Spinal cord (tissue), 10 donors: ENCODE measurements at places on chromosomes 12 and 14. TPM values are rescaled to one million over a fixed set of nuclear protein-coding genes. Genes with fewer than 3 reads are reported as not detected.

The NOC4L gene
- polyA plus RNA-seq: 24.7 TPM

The RD3L gene
- not detected for polyA plus RNA-seq

DNA sequence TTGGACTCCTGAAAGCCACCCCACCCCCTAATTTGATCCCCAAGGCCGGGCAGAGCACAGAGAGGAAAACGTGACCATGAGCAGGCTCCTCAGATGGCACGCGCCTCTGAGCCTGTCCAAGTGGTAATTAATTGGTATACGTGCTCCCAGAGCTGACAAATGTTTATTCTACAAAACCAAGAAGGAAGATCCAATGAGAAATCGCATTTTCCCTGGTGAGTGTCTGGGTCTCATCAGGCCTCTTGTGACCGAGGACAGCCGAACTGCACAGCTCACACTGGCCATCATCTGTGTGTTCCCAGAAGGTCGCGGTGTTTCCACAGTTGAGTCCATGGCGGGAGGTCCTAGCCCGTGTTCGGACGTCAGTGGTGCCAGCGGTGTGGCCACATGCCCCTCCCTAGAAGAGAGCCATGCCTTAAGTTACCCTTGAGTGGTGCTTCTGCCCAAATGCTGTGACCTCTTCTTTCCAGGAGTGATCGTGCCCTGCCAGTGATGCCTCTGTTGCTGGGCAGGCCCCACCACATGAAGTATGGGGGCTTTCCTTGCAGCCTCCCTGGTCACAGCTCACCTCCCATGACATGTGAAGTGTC lies 317.5 kb upstream of the RTL1 start:
- no peak for DNase-seq

- DNase-seq: no peak
Measured at GRCh38 chr14:42994051-42994736, 1387.5 kb downstream of the LRFN5 start.

DNA sequence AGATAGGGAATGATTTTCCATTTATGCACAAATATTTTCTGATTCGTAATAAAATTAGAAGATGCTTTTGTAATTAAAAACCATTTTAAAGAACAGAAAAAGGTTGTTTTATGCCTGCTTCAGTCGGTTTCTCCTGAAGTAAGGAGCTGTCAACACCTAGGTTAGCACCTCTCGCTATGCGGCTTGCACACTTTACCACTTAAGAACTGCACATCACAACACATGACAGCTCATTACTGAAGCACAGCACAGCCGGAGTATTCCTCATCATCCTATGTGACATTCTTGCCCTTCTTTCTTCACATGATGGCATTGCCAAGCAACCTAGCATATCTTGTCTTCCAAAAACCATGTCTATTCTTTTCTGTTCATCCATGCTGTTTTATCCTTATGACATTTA lies 5.4 kb upstream of the WIF1 start:
- no peak for DNase-seq

- no peak for DNase-seq
Measured at GRCh38 chr12:69428351-69429073, 41.7 kb upstream of the FRS2 start.
